AG04450 (cell line): ENCODE measurements at places on chromosomes 6 and 20. TPM values are rescaled to one million over a fixed set of nuclear protein-coding genes. Genes with fewer than 3 reads are reported as not detected.

SYTL3 gene
- polyA plus RNA-seq = 1.6 TPM in 2 replicates

TDRD6 gene
- not detected in 2 replicates for polyA plus RNA-seq

EFCAB8 gene
- polyA plus RNA-seq = not detected in 2 replicates

ARFGEF3 gene
- 0.02 and 0.04 TPM in 2 replicates for polyA plus RNA-seq

NAA20 gene
- 59.6 and 85.1 TPM in 2 replicates for polyA plus RNA-seq

KAT14 gene
- 9.6 and 12.2 TPM in 2 replicates for polyA plus RNA-seq

LHFPL5 gene
- not detected in 2 replicates for polyA plus RNA-seq

SGK2 gene
- polyA plus RNA-seq = 0.12 and 0.16 TPM in 2 replicates

ABHD16B gene
- not detected in 2 replicates for polyA plus RNA-seq

SCRT2 gene
- not detected in 2 replicates for polyA plus RNA-seq

PHACTR1 gene
- polyA plus RNA-seq = not detected in 2 replicates

TRIM39 gene
- 6.3 and 6.7 TPM in 2 replicates for polyA plus RNA-seq

TRIM15 gene
- polyA plus RNA-seq = not detected in 2 replicates

LGSN gene
- 0.05 TPM in 1 of 2 replicates, not detected in the other for polyA plus RNA-seq

RHAG gene
- not detected in 2 replicates for polyA plus RNA-seq

CABLES2 gene
- 3.8 and 4.9 TPM in 2 replicates for polyA plus RNA-seq

TFAP2A gene
- 2.3 TPM in 2 replicates for polyA plus RNA-seq

RALGAPA2 gene
- polyA plus RNA-seq = 2.2 and 2.4 TPM in 2 replicates

COX7A2 gene
- polyA plus RNA-seq = 235 and 263 TPM in 2 replicates

DYNLT2 gene
- polyA plus RNA-seq = 0.46 and 0.64 TPM in 2 replicates
